Right lobe of liver (tissue), 6 donors: ENCODE measurements at places on chromosomes 13 and 19. TPM values are rescaled to one million over a fixed set of nuclear protein-coding genes. Genes with fewer than 3 reads are reported as not detected.

- H3K36me3 ChIP-seq = no peaks in the 10 kb centered on the region
- H3K27ac ChIP-seq = no peak overlapping the region
- no peaks in the 10 kb centered on the region for H3K27me3 ChIP-seq
- no peaks in the 10 kb centered on the region for H3K4me1 ChIP-seq
Observed at GRCh38 chr13:90726375-90726774, 621.1 kb upstream of the MIR17HG start.

- no peaks in the 10 kb centered on the region for H3K27me3 ChIP-seq
- no peaks in the 10 kb centered on the region for H3K36me3 ChIP-seq
- no peak overlapping the region for H3K27ac ChIP-seq
- no peak overlapping the region for H3K4me3 ChIP-seq
Observed at GRCh38 chr13:91652404-91653301, 254.2 kb downstream of the GPC5 start.

DNA sequence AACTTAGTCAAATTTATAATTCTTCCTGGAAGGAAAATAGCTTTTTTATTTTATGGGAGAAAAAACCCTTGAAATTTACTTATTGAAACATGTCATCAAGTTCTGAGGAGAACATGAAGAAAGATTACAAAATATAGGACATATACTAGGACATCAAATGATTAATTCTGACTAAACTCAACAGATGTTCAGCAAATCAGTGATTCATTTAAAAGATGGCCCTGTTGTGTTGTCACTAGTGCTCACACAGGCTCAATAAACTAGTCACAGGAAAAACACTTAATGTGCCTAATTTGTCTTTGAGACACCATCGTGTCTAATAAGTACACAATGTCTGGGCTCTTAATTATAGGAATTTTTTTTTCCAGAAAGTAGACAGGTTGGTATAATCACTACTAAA is 223.8 kb upstream of the TMTC4 start:
- no peak overlapping the region for H3K27ac ChIP-seq
- no peak for DNase-seq
- no peaks in the 10 kb centered on the region for H3K4me1 ChIP-seq
- H3K4me3 ChIP-seq = no peak overlapping the region

GRCh38 chr19:48543121-48543710 is 8.8 kb upstream of the SULT2B1 start:
- no peaks in the 10 kb centered on the region for H3K36me3 ChIP-seq
- no peak for DNase-seq
- no peaks in the 10 kb centered on the region for H3K4me1 ChIP-seq
- H3K4me3 ChIP-seq = no peak overlapping the region
- no peak overlapping the region for H3K27ac ChIP-seq

- DNase-seq = no peak
- peaks cover 8% of the 10 kb centered on the region for H3K4me1 ChIP-seq
- no peak overlapping the region for H3K27ac ChIP-seq
- no peaks in the 10 kb centered on the region for H3K27me3 ChIP-seq
Observed at GRCh38 chr13:109666656-109667055, 119.7 kb downstream of the IRS2 start.

- no peaks in the 10 kb centered on the region for H3K36me3 ChIP-seq
- no peaks in the 10 kb centered on the region for H3K27me3 ChIP-seq
- no peak for DNase-seq
- H3K4me3 ChIP-seq = no peak overlapping the region
- no peaks in the 10 kb centered on the region for H3K4me1 ChIP-seq
Observed at GRCh38 chr19:11659612-11660011, 62.3 kb downstream of the ZNF627 start.

DNA sequence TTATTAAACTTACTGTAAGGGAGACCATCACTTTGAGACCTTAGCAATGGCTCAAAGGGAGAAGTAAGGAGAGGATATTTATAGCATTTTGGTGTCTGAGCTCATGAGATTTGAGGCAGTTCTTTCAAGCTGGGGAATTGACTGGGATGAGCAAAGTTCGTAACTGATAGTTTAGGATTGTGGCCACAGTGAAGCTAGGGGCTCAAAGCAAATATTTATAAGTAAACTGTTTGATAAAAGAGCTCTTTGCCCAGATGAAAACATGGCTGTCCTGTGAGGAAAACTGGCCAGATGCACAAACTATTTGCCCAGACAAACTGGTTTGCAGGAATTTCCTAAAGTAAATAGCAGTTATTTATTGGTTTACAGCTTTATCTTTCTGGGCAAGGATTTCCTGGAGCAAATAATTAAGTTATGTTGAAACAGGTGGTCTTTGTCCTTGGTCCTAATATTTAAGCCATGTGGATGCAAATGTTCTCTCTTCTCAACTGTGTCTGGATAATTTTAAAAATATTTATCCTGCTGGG is 59.7 kb upstream of the TMTC4 start:
- no peaks in the 10 kb centered on the region for H3K36me3 ChIP-seq
- H3K27me3 ChIP-seq = no peaks in the 10 kb centered on the region
- DNase-seq = no peak
- H3K4me3 ChIP-seq = no peak overlapping the region

DNA sequence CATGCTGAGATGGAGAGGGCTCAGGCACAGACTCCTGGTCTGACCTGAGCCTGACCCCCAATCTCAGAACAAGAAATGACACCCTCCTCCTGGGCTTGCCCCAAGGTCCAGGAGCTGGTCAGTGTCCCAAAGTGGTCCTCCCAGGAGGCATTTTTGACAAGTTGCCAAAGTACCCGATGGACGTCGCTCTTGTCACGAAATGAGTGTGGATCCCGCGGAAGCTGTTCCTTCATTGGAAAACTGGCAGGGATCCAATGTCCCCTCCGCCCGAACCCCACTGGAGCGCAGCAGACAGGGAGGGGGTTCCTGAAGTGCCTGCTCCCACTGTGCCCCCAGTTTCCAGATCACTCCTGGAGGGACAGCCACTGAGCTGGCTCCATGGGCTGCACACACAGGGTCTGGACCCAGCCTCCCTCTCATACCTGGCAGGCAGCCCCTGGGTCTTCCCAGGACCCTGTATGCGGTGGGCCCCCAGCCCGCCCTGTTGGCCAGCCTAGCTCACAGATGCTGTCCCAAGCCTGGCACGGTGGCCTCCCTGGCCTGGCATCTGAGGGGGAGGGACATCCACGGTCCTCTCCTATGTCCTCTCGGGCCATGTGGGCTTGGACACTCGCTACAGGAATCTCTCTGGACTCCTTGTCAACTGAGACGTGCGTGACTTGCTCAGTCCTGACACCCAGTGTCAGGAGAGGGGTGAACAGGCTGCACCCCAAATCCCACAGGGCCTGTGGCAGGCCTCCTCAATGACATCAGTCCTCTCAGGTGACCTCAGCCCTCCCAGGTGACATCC is 12.8 kb upstream of the ZNF14 start:
- no peaks in the 10 kb centered on the region for H3K36me3 ChIP-seq
- no peak overlapping the region for H3K27ac ChIP-seq
- H3K27me3 ChIP-seq = no peaks in the 10 kb centered on the region
- no peaks in the 10 kb centered on the region for H3K4me1 ChIP-seq

- H3K4me1 ChIP-seq = no peaks in the 10 kb centered on the region
- H3K36me3 ChIP-seq = no peaks in the 10 kb centered on the region
- no peak for DNase-seq
- no peaks in the 10 kb centered on the region for H3K27me3 ChIP-seq
- no peak overlapping the region for H3K4me3 ChIP-seq
Observed at GRCh38 chr19:19425170-19425875, 19.8 kb downstream of the GATAD2A start.

GRCh38 chr13:113350065-113350937 is 13.6 kb downstream of the GRTP1 start:
- H3K36me3 ChIP-seq = peaks cover 59% of the 10 kb centered on the region
- H3K4me3 ChIP-seq = no peak overlapping the region
- H3K4me1 ChIP-seq = no peaks in the 10 kb centered on the region
- no peak for DNase-seq
- no peaks in the 10 kb centered on the region for H3K27me3 ChIP-seq
- H3K27ac ChIP-seq = no peak overlapping the region

SAE1 gene
- total RNA-seq = 28.0 TPM

CARM1 gene
- total RNA-seq = 16.3 TPM

CPB2 gene
- 623 TPM for total RNA-seq

VAV1 gene
- total RNA-seq = 7.9 TPM
